ENCODE measurements at places on chromosomes 13 and 19. TPM values are rescaled to one million over a fixed set of nuclear protein-coding genes. Genes with fewer than 3 reads are reported as not detected.

The MEX3D gene
- polyA plus RNA-seq: 6.0 TPM

The ZNF615 gene
- 6.4 TPM for polyA plus RNA-seq

DNA sequence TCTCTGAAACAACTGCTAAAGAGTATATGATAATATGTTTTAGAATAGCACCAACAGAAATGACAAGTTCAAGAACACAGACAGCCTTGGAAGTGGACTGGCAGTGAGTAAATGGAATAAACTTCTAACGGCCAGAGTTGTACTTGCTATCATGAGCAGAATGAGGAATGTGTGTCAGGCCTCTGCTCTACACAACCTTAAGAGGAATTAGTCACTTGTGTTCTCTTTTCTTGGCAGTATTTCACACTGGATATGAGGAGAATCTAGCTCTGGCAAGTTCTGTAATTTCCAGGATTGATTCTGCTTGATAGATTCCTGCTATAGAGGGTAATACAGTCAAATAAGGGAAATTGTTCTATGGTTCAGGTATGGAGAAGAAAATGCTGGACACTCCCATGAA, 757.3 kb downstream of the EFNB2 start:
- H3K36me3 ChIP-seq: no peaks in the 10 kb centered on the region
- H3K27me3 ChIP-seq: no peaks in the 10 kb centered on the region
- H3K4me3 ChIP-seq: no peak overlapping the region
- DNase-seq: no peak
- H3K4me1 ChIP-seq: no peaks in the 10 kb centered on the region

DNA sequence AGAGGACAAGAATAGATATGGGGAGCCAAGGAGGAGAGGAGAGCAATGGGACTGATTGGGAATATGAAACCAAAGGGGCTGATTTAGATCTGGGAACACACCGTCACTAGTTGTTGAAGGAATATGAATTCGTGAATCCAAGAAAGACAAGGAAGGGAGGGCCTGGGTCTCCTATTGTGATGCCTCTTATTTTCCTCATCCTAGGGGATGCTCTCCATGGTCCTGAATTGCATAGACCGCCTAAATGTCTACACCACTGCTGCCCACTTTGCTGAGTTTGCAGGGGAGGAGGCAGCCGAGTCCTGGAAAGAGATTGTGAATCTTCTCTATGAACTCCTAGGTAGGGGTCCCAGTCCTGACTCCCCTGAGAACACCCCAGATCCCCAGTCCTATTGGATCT, 21.5 kb downstream of the RYR1 start:
- no peaks in the 10 kb centered on the region for H3K36me3 ChIP-seq
- no peaks in the 10 kb centered on the region for H3K27me3 ChIP-seq
- H3K4me1 ChIP-seq: no peaks in the 10 kb centered on the region
- H3K4me3 ChIP-seq: no peak overlapping the region
